ENCODE measurements at places on chromosomes 3 and 15. TPM values are rescaled to one million over a fixed set of nuclear protein-coding genes. Genes with fewer than 3 reads are reported as not detected.

DNA sequence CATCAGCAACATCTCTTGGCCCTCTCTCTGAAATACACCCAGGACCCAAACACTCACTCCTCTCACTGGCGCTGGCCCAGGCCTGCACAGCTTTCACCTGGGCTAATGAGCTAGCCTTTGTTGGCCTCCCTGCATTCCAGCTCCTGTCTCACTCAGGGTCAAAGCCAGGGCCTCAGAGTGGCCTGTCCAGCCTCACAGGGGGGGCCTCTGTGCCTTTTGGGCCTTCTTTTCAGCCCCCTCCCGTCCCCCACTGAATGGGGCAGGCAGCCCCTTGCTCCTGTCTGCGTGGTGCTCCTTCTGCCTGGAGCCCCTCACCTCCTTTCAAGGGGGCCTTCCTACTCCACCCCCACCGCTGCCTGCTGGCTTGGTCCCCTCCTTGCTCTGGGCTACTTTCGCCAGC lies 59.0 kb upstream of the PRR23E start:
- H3K4me1 ChIP-seq: peaks cover 28% of the 10 kb centered on the region
- DNase-seq: no peak
- no peaks in the 10 kb centered on the region for H3K36me3 ChIP-seq
- no peak overlapping the region for H3K27ac ChIP-seq
- H3K4me3 ChIP-seq: no peak overlapping the region

DNA sequence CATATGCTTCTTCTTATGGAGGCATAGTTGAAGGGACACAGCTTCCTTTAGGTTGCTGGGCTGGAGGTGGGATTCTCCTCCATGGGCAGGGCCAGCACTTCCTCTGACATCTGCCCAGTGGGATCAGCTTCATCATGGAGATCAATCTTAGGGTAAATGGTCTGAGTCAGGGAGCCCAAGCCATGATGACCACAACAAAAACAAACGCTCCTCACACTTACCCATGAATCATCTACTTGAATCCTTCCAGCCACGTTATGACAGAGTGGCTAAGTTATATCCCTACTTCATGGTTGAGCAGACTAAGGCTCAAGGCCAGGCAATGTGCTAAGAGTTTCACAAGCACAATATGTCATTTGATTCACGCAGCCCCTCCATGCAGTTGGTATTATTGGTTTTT lies 87.2 kb upstream of the NMNAT3 start:
- H3K27ac ChIP-seq: no peak overlapping the region
- H3K4me3 ChIP-seq: no peak overlapping the region
- no peak for DNase-seq
- H3K36me3 ChIP-seq: no peaks in the 10 kb centered on the region
- no peaks in the 10 kb centered on the region for H3K27me3 ChIP-seq

DNA sequence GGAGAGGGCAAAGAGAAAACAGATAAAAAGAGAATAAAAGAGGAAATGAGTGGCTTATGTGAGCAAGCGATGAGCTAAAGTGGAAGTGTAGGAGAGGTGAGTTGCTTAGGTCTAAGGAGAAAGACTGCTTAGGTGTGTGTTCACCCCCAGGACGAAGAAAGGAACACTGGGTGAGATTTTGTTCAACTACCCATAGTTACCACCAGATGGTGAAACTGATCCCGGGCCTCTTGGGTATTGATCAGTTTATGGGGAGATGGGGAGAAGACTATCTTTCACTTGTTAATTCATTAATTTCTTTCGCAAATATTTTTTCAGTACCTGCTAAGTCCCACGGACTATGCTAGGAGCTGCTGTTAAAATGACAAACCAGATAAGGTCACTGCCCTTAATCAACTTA lies 33.9 kb downstream of the GAP43 start:
- peak overlapping the region; percentile 98 for H3K27ac ChIP-seq
- no peak for DNase-seq
- H3K27me3 ChIP-seq: no peaks in the 10 kb centered on the region
- H3K4me3 ChIP-seq: no peak overlapping the region
- H3K36me3 ChIP-seq: no peaks in the 10 kb centered on the region

DNA sequence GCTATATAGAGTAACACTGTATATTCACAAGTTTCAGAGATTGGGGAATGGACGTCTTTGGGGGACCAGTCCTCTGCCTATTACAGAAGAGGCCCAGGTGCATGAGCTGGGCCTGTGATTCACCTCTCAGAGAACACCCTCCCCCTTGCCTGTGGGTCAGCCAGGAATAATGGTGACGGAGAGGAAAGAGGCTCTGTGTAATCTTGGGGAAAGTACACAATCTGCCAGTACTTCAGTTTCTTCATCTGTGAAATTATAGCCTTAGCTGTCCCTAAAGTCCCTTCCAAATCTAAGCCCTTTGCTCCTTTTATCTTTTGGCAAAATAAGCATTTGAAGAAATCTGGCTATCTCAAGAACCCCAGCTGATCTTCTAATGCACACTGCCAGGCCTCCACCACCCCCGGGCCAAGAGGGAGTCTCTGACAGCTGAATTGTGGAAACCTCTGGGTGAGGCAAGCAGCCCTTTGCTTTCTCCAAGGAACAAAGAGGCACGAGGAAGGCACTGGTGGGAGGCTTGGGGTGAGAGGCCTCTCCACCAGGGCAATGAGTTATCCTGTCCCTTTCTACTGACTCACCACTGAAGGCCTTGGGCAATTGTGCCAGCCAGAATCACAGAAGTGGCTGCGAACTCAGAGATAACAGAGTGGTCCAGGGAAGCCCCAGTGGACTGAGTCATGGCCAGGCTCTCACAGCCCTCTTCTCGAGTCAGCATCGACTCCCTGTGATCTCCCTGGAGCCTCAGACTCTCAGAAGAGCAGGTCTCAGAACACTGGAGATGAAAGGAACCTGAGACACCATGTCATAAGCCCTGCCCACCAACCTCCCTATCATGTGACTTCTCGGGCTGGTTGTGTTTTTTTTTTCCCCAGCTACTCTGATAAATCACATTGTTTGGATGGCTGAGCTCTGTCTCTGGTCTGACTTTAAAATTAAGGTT lies 31.8 kb downstream of the CCNL1 start:
- H3K4me3 ChIP-seq: no peak overlapping the region
- peak; percentile 46 for DNase-seq
- peak overlapping the region; percentile 29 for H3K27ac ChIP-seq
- no peaks in the 10 kb centered on the region for H3K36me3 ChIP-seq

- H3K36me3 ChIP-seq: no peaks in the 10 kb centered on the region
- H3K27ac ChIP-seq: no peak overlapping the region
- no peak overlapping the region for H3K4me3 ChIP-seq
- DNase-seq: no peak
- no peaks in the 10 kb centered on the region for H3K4me1 ChIP-seq
Measured at GRCh38 chr15:23532024-23532423, 33.5 kb upstream of the MKRN3 start.

- H3K4me3 ChIP-seq: no peak overlapping the region
- peaks cover 9% of the 10 kb centered on the region for H3K4me1 ChIP-seq
- no peaks in the 10 kb centered on the region for H3K27me3 ChIP-seq
- no peak overlapping the region for H3K27ac ChIP-seq
- H3K36me3 ChIP-seq: no peaks in the 10 kb centered on the region
- DNase-seq: no peak
Measured at GRCh38 chr3:172987273-172987672, 153.8 kb downstream of the SPATA16 start.

GRCh38 chr3:113751141-113751540 lies 4.3 kb downstream of the ATP6V1A start:
- DNase-seq: no peak
- H3K4me3 ChIP-seq: no peak overlapping the region
- peaks cover 23% of the 10 kb centered on the region for H3K4me1 ChIP-seq
- H3K27me3 ChIP-seq: no peaks in the 10 kb centered on the region

- H3K27ac ChIP-seq: peak overlapping the region; percentile 47
- no peak overlapping the region for H3K4me3 ChIP-seq
- no peaks in the 10 kb centered on the region for H3K27me3 ChIP-seq
Measured at GRCh38 chr15:93826293-93826692, 405.1 kb upstream of the MCTP2 start.

GRCh38 chr15:69997813-69998212 lies 99.9 kb downstream of the TLE3 start:
- no peak overlapping the region for H3K27ac ChIP-seq
- peak; percentile 42 for DNase-seq
- no peak overlapping the region for H3K4me3 ChIP-seq
- H3K27me3 ChIP-seq: no peaks in the 10 kb centered on the region

- H3K36me3 ChIP-seq: peaks cover 35% of the 10 kb centered on the region
- no peak overlapping the region for H3K27ac ChIP-seq
- H3K4me1 ChIP-seq: peaks cover 4% of the 10 kb centered on the region
- no peak overlapping the region for H3K4me3 ChIP-seq
- no peaks in the 10 kb centered on the region for H3K27me3 ChIP-seq
Measured at GRCh38 chr3:38021196-38021595, 8.2 kb downstream of the PLCD1 start.

- H3K36me3 ChIP-seq: no peaks in the 10 kb centered on the region
- no peaks in the 10 kb centered on the region for H3K27me3 ChIP-seq
- no peak overlapping the region for H3K27ac ChIP-seq
- H3K4me1 ChIP-seq: no peaks in the 10 kb centered on the region
Measured at GRCh38 chr15:100806157-100806556, 73.5 kb upstream of the ALDH1A3 start.

DNA sequence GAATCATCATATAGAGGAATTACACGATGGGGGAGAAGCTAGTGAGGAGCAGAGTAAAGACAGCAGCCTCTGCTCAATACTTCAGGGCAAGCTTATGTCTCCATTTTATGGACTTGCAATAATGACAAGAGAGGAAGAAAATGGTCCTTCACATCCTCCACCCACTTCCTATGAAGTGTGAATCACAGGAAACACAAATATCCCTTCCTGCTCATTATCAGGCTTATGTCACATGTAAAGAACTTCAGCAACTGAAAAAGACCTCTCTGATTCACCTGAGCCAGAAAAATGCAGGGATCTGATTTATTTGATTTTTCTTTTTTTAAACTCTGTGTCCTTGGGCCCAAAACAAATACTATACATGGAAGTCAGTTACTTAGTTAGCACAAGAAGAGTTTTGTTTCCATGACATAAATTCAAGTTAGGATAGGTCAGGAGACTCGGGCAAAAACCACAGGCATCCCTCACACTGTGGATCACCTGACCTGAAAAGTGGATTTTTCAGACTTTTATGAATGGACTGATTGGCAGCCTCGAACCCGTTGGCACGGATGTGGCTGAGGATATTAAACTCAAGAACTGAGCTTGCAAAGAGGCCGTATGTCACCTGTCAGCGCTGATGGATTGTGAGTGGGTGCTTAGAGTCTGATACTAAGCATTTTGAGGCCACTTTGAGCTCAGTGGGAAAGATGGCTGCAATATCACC lies 620.8 kb upstream of the MDFIC2 start:
- no peak overlapping the region for H3K4me3 ChIP-seq
- H3K4me1 ChIP-seq: no peaks in the 10 kb centered on the region
- H3K36me3 ChIP-seq: no peaks in the 10 kb centered on the region
- no peaks in the 10 kb centered on the region for H3K27me3 ChIP-seq
- no peak overlapping the region for H3K27ac ChIP-seq
- DNase-seq: no peak

DNA sequence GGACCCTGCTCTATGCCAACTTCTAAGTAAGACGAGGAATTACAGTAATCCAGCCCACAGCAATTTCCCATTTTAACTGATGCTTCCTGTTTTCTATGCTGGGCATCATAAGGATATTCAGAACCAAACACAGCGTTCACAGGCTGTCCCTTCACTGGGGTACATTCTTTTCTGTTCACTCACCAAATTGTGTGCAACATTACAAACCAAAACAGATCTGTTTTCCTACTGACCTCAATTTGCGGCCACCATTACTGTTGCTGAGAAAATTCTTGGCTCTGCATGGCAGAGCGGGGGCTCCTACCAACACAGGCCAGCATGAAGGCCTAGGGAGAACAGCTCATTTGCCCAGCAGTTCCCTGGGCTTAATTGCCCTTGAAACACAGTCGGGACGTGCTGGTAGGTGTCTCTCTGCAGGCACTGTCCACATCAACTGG lies 76.5 kb downstream of the MYO1E start:
- H3K36me3 ChIP-seq: no peaks in the 10 kb centered on the region
- H3K4me3 ChIP-seq: no peak overlapping the region
- no peaks in the 10 kb centered on the region for H3K27me3 ChIP-seq
- no peak for DNase-seq
- peaks cover 73% of the 10 kb centered on the region for H3K4me1 ChIP-seq
- H3K27ac ChIP-seq: no peak overlapping the region

Gene ISLR
- total RNA-seq: 16.9 TPM

Gene GOLGA8G
- total RNA-seq: not detected

Data from heart left ventricle (tissue), 16 donors.